ENCODE measurements at places on chromosomes 6 and 20.

DNA sequence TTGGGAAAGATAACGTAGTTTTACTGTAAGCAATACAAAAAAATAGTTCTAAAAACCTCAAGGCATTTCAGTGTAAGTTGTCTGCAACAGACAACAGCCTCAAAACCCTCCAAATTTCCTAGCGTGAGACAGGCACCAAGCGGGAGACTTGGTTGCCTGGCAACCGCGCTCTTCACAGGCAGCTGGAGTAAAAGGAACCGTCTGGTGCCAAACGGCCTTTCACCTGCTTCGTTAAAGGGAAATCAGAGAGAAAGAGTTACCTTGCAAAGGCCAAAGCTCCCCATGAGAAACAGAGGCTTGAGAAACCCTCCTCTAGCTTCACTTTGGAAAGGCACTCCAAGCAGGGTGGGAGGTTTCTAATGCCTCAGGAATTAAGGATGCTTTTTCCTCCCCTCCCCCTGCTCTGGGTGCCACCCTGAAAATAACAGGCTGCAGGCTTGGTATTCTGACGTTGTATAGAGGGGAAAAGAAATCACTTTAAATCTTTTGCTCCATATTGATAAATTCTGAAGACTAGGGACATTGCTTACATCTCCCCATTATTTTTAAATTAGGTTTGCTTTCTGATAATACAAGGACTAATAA is 129.7 kb upstream of the UFL1 start:
- no peak for DNase-seq

DNA sequence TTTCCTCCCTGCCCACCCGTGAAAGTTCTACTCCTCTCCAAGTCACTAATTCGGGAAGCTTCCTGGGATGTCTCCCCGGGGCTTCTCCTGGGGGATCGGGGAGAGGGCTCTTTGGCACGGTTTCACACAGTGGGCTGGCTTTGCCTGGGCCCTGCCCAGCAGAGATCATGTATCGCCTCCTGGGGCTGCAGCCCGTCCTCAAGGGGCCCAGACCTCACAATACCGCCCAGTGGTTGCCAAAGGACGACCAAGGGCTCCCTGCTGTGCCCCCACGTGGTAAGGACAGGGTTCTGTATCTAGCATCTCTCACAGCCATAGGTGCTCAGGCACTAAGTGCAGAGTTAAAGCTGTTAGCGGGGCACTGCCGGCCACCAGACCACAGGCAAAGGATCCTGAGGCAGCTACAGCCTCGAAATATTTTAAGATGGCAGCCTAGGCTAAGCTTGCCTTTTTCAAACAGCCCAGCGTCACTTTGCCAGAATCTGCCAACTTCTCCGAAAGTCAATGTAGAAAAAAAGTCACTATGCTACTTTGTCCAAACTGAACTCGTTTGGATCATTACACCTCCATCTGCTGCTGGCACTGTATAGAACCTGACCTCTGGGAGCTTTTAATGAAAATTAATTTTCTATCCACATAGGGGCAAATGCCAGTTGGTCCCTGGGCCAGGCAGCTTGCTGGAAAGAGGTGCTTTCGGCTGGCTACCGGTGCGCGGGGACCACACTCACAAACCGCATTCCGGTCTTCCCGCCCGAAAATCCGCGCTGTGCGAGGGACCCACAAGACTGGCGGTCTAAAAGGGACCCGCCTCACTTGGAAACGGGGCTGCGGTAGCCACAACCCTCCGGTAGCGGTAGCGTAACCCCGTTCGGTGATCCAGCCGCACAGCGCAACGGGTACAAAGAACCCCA is 1.3 kb upstream of the NNAT start:
- DNase-seq, result peak; percentile 47

- DNase-seq, result peak; percentile 15
These were observed 5.2 kb downstream of the EBF4 start for GRCh38 chr20:2697768-2698167.

DNA sequence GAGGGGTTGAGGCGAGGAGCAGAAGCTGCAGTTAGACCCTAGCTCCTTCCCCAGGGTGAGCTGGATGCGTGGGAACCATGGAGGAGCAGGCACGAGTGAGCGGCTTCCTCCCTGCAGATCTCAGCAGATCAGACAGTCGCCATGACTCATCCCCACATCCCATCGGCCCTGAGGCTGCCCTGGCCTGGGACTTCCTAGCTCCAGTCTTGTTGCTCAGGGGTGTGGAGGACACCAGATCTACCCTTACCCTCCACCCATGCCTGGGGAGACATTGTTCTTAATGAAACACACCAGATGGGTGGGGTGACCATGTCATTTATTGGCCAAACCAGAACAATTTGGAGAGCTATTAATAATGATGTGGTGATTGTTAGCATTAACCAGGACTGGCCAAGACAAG is 36.3 kb upstream of the TGM2 start:
- DNase-seq, result no peak

GRCh38 chr6:140041056-140041455 is 666.6 kb upstream of the CITED2 start:
- DNase-seq, result no peak

GRCh38 chr6:44662461-44663121 is 275.1 kb downstream of the CDC5L start:
- no peak for DNase-seq

- DNase-seq, result no peak
These were observed 26.5 kb downstream of the GLO1 start for GRCh38 chr6:38676236-38676973.

GRCh38 chr6:25038999-25039398 is 103.2 kb upstream of the RIPOR2 start:
- DNase-seq, result no peak

GRCh38 chr6:166573511-166574216 is 12.8 kb downstream of the RAMACL start:
- no peak for DNase-seq

DNA sequence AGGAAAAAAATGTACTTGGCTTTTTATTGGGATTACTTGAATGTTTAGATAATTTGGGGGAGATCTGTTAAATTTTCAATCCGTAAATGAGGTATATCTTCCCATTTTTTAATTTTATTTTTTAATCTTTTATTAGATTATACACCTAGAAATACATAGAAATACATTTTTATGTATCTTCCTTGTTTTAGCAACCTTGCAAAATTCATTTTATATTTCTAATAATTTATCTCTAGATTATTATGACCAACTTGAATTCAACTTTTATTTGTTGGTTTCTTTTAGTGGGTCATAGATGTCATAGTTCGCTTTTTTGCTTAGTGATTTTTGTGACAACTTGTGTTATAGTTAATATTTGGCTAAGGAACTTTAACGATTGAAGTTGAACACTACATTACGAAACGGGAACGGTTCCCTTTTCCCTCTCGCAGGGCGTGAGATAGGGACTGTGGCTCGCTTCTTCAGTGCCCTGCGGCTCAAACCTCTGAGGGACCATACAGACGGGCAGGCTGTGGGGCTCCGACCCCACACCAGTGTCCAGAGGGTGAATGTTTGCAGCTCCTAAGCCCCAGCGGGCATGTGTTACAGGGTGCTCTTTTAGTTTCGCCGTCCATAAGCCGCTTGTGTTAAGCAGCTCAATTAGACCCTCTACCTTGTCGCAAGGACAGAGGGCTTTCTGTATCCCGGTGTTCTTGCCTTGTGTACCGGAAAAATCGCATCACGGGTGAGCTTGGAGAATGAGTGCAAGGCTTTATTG is 53.8 kb downstream of the PRND start:
- DNase-seq, result no peak

GRCh38 chr6:28789553-28790083 is 134.2 kb downstream of the TRIM27 start:
- no peak for DNase-seq

DNA sequence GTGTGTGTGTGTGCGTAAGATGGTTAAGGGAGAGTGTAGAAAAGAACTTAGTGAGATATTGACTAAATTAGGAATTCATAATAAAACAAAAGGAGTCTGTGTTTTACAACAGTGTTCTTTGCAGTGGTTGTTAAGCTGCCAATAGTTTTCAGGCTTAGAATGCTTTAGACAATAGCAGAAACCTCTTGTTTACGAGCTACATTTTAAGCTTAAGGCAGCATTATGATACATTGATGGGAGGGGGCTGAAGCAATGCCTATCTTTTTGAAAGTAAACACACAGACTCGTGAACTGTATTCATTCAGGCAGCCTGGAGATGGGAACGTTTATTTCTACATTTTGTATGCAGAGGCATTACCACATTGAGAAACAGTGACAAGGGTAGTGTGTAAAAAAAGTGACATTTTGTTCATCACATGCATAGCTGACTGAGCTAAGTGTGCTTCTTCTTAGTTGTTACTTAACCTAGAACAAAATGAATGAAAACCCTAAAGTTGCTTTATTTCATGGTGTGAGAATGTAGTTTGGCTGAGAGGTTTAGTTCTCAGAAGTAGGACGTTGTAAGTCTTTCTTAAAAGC is 21.2 kb downstream of the CLVS2 start:
- DNase-seq, result no peak

- DNase-seq, result no peak
These were observed 10.7 kb downstream of the EZR start for GRCh38 chr6:158808442-158808833.

DNA sequence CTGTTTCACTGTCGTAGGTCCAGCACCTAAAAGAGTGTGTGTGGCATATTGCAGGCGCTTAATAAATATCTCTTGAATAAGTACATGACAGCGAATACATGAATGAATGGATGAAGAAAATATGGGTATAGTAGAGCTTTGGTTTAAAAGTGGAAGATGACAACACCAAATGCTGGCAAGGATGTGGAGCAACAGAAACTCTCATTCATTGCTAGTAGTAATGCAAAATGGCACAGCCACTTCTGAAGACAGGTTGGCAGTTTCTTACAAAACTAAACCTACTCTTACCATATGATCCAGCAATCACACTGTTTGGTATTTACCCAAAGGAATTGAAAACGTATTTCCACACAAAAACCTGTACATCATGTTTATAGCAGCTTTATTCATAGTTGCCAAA is 36.3 kb upstream of the ARFGEF2 start:
- DNase-seq, result no peak

- DNase-seq, result no peak
These were observed 148.5 kb upstream of the ATXN1 start for GRCh38 chr6:16909658-16910360.

GRCh38 chr6:106370639-106371038 is 10.1 kb downstream of the CRYBG1 start:
- DNase-seq, result no peak
